ENCODE measurements at places on chromosomes 6 and 20.
A peak's percentile ranks its signal among the peaks of the same experiment; 100 is the strongest.

- DNase-seq = no peak
Observed at GRCh38 chr6:21438986-21439352, 154.6 kb upstream of the SOX4 start.

GRCh38 chr6:132598473-132598872 lies 8.9 kb upstream of the TAAR5 start:
- DNase-seq = no peak

- DNase-seq = peak; percentile 31
Observed at GRCh38 chr6:164039954-164040375, 625.4 kb downstream of the QKI start.

- no peak for DNase-seq
Observed at GRCh38 chr20:22453244-22454080, 130.9 kb downstream of the FOXA2 start.

DNA sequence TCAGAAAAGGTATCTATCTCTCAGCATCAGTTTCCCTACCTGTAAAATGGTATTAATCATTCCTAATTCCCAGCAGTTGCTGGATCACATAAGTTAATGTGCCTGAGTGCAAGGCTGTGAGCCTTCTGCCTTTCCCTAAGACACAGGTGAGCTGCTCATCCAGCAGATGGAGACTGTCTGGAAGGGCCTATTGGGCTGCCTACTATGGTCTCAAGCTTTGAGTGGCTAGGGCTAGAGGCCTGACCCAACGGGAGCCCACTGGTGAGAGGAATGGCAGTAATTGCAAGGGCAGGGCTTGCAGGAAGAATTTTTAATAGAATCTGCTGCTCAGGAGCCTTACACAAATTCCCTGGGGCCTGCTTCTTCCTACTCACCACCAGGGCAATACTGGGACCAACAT lies 4.3 kb downstream of the KHDC1 start:
- DNase-seq = no peak

DNA sequence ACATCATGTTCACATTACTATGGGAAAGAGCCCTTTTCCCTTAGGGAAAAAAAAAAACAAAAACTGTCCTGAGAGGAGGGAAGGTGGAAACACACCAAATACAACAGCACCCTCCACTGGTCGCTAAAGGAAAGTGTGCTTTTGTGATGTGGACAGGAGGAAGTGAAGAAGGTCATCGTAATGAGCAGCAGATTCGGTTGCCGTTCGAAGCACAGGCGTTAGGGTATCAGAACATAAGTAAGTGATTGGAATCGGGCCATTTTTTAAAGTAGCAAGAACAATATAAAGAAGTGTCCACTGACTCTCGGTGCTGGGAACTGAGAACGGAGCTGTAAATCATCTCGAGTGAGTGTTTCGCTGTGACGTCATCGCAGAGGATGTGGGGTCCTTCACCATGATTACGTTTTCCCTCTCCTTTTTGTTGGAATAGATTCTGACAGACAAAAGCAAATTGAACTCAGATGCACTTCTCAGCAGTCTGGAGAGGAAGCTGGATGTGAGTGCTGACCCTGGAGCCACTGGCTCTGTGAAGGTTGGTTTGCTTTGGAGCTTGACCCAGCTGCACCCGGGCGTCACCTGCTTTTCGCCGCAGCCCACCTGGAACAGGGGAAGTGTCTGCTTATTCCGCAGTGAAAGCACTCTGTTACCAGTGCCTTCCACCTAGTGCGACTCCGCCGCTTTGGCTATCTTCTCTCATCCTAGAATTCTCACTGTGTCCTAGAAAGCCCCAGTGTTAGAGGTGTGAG lies 203.6 kb upstream of the GMDS start:
- DNase-seq = peak; percentile 7

DNA sequence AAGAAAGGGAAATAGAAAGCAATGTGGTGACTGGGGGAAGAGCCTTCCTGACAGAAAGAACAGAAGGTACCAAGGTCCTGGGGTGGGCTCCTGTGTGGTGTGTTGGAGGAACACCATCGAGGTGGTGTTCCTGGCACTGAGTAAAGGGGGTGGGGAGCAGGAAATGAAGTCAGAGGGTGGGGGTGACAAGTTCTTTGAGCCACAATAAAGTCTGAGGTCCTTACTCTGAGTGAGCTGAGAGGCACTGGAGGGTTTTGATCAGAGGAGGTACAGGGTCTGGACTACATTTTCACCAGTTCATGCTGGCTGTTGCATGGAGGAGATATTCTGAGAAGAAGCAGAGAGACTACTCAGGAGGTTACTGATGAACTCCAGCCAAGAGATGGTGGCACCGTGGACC lies 198.2 kb downstream of the GMPR start:
- peak; percentile 61 for DNase-seq

GRCh38 chr6:99736302-99736701 lies 129.7 kb downstream of the PRDM13 start:
- no peak for DNase-seq

DNA sequence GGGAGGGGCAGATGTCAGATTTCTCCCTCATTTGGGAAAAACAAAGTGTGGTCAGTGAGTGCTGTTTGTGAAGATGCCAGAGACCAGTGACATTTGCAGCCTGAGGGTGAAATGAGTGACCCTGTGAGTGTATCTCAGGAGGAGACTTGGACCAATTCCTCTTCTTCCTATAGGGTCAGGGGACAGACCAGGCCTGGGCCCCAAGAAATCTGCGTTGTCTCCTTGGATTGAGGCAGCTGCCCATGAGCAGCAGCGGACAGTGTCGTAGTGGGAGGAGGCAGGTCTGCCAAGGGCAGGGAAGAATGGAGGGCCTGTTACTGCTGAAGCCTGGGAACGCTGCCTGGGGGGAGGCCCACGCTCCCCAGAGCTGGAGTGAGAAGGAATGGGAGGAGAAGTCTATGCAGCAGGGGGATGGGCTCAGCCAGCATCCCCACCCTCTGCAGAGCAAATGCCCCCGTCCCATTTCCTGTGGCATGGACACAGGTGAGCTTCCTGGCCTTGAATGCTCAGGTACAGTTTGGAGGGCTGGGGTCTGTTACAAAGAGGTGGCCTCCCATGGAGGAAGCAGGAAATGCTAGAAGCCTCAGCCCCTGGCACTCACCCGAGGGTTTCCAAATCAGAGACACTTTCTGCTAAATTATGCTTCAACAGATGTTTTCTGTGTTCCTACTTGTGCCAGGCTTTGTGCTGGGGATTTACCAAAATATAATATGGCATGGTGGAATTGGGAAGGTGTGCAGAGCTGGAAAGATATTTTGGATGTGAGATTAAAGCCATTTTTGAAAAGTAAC lies 29.8 kb downstream of the DAAM2 start:
- no peak for DNase-seq

- no peak for DNase-seq
Observed at GRCh38 chr6:134964451-134965203, 14.7 kb upstream of the ALDH8A1 start.

DNA sequence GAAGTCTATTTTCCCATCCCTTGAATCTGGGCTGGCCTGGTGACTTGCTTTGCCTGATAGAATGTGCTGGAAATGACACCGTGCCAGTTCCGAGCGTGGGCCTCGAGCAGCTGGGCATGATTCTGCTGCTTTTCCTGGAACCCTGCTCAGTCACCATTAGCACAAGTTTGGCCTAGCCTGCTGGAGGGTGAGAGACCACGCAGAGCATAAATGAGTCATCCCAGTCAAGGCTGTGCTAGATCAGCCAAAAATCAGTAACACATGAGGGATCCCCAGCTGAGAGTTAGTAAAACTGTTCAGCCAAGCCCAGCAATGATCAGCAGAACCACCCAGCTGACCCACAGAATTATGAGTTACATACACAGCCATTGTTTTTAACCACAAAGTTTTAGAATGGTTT lies 74.8 kb upstream of the TOP1 start:
- no peak for DNase-seq

DNA sequence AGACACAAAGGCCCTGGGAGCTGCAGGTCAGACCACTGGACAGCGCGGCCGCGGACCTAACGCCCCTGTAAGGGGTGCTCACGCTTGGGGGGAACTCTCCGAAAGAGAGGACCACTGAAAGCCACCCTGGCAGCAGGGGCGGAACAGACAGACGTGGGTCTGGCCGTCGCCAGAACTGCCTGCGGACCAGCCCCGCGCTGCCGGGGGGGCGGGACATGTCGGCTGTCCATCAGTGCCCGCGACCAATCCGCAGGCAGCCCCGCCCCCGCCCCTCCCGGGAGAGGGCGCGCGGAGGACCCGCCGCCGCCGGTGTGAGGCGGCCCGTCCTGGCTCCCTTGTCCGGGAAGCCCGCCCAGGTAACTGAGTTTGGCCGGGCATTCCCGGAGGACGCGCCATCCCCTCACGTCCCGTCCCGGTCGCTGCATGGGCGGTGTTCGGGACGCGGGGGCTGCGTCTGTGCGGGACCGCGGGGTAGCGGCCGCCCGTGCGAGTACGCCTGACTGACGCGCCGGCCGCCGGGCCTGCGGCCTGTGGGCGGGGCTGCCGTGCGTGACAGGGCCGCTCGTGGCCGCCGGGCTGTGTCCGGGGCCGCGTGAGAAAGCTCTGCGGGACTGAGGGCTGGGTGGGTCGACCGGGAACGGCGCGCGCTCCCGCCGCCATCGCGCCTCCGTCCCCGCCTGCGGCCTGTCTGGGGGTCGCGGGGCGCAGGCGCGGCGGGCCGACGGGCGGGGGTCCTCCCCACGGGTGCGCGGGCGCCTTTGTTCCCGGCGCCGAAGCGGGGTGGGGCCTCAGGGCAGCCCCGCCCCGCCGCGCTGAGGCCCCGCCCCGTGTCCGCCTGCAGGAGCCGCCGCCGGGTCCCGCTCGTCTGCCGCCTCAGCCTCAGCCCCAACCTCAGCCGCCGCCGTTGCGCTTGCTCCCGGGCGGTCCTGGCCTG lies at the start of gene PLCG1:
Gene PLCG1 (plus strand): TSS at position 864 of the 934 bp plus-strand sequence. CDS start 99 bp downstream, outside the sequence.
- DNase-seq = peak; percentile 79

- no peak for DNase-seq
Observed at GRCh38 chr6:40165036-40165709, 230.9 kb upstream of the MOCS1 start.

DNA sequence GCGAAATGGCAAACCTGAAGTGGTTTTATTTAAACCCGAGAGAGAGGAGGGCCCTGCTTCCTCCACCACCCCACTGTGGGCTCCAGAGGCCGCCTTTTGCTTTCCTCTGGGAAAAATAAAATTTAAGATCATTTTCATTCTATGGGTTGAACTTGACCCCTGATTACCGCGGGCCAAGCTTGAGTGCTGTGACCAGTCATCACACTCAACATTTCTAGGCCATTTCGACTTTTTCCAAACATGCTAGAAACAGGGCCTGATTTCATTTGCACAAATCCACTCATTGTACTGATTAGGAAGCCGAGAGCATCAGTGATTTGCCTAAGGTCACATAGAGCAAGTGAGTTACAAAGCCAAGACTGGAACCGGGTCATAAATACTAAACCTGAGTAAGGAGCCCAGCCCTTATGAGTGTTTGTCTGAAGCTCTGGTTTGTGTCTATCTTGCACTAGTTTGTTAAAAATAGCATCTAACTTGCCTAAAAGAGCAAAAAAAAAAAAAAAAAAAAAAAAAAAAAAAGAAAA lies 179.7 kb downstream of the DLL1 start:
- no peak for DNase-seq

- no peak for DNase-seq
Observed at GRCh38 chr20:15196547-15197255, 859.3 kb upstream of the FLRT3 start.

DNA sequence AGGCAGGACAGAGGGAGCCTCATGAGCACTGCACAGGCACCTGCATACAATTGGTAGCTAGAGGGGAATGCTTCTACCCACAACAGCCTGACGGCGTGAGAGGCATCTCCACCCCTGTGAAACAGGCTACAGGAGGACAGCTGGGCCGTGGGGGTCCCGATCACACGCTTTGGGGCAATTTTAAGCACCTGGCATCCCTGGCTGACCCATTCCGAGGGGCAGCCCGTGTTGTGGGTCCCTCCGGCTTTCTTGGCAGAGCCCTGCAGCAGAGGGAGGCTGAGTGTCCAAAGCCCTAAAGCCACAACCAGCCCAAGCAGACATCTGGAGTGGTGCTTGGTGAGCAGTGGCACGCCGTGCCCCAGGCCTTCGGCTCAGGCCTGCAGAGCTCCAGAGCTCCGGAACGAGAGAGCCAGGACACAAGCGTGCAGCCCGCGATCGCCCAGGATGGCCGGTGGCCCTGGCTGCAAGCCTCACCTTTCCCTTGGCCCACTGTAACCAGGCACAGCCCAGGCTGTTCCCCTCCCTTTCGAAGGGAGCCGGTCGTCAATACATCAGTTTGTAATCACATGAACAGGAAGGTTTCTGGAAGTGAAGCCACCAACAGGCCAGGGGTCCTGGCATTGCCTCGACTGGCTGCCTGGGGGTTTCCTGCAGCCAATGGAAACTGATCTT lies 81.4 kb downstream of the DLL1 start:
- DNase-seq = no peak

DNA sequence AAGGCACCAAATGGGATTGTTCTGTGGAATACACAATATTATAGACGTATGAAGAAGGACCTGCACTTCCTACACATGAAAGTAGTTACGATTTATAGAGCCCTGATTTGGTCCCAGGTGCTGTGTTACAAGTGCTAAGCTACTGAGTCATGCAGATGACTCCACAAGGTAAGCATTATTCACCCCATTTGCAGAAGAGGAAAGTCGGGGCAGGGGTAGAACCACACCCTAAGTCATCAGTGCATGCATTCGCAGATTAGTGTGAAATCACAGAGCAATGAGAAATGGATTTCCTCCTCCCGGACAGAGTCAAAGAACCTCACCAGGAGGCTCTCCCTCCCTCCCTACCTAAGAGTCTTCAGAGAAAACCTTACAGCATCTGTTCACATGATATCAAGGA lies 279.5 kb downstream of the LRFN2 start:
- no peak for DNase-seq

Measured in CD4-positive, alpha-beta T cell treated with Interleukin-2 at 100 ng/mL for 4 hours (primary cell).